Colonic mucosa (tissue), 4 donors: ENCODE measurements at places on chromosomes 12 and 14. TPM values are rescaled to one million over a fixed set of nuclear protein-coding genes. Genes with fewer than 3 reads are reported as not detected.
A peak's percentile ranks its signal among the peaks of the same experiment; 100 is the strongest.

GRCh38 chr12:26399381-26399780, 204.0 kb downstream of the SSPN start:
- no peak for DNase-seq

DNA sequence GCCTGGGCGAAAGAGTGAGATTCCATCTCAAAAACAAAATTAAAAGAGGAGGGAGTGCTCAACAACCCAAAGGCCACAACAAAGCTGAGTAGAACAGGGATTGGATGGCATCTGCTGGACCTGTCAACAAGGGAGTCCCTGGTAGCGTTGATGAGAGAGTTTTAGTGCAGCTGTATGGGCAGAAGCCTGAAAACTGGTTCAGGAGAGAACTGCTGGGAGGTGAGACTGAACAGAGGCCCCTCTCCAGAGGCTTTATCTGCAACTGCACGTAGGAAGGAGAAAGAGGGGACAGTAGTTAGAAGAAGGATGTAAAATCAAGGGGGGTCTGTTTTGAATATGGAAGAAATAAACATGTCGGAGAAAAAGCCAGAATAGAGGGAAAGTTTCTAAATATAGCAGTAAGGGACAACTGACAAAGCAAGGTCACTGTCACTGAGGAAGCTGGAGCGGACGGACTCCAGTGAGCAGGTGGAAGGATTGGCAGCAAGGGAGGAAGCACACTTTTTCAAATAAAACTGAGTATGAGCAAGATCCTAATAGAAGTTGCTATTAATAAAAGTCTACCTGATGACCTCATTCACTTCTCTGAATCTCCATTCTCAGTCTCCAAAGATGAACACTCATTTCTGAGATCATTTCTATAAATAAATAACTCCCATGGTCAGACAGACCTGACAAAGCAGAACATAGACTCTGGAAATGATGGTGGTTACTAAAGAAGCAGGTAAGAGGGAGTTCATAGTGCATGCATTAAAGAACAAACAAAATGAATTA, 11.8 kb upstream of the ATF1 start:
- DNase-seq, result no peak

DNA sequence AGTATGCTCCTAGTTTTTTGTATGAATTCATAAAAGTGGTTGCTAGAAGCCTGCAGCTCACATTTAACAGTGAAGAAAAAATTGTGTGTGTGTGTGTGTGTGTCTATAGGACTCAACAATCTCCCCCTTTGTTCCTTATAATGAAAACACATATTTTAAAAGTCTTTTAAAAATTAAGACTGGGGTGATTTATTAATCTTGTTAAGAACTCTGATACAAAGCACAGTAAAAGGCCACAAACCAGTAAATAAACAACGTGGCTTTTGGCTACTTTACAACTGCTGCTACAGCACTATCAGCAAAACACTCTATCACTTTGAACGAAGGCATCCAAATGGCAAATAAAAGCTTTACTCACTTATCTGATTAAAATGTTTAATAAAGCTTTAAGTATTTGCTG, 594 bp upstream of the VCPKMT start:
- DNase-seq, result no peak

DNA sequence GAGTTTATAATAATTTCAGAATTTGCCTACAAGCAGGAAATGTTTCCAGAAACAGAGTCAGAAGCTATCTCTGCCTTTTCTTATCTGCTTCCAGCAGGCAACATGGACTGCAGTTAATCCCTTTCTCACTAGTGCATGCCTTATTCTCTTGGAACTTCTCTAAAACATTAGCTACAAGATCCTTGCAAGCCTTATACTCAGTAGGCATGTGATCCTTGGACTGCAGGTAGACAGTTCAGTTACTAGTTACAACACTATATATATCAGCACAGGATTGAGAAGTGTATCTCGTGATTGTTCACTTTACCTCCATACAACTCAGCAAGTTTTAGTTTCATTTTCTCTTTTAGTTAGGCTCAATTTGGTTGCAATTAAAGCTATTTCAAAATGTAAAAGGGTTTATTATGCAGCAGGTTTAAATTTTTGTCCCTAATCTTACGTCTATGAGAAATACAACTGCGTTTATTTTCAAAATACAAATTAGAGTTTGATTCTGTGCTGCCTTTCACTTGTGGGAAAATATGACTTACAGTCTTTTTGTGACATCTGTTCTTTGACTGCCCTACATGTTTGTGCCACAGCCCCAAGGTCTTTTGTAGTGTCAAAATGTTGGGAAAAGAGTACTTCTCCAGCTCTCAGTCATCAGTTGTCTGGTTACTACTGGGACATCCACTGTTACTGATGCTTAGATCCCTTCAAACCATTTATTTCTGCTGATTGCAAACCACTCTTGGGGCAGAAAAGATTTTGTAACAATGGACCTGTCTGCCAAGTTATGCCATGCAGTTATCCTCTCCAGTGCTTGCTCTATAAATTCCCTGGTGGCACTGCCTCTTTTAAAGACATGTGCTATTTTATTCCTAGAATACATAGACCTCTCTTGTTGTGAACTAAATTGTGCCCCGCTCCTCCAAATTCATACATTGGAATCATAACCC, 709.0 kb upstream of the FOXG1 start:
- no peak for DNase-seq

DNA sequence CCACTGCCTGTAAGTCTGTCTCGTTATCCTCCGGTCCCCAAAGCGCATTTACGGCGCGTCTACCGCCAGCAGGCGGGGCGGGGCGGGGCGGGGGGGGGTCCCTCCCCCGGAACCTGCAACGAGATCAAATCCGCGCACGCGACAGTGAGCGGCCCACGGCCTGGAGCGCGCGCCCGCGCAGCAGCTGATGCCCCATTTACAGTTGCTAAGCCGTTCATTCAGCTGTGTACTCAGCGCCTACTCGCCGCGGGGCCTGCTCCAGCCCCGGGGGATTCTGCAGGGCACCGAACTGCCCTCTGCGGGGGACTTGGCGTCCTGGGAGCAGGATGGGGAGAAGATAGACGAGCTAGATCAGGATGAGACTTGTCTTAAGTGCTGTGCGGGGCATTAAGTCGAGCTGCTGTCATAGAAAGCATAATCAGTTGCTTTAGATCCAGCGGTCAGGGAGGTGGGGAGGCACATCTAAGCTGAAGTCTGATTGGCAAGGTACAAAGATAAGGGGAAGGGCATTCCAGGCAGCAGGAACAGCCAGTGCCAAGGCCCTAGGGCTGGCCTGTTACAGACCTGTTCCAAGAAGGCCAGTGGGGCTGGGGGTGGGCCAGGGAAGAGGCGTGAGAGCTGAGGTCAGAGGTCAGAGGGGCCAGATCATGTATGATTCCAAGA, 1.4 kb upstream of the CCDC85C start:
- DNase-seq, result peak; percentile 71

- DNase-seq, result no peak
These were observed 115.9 kb downstream of the BCL11B start for GRCh38 chr14:99156090-99156425.

DNA sequence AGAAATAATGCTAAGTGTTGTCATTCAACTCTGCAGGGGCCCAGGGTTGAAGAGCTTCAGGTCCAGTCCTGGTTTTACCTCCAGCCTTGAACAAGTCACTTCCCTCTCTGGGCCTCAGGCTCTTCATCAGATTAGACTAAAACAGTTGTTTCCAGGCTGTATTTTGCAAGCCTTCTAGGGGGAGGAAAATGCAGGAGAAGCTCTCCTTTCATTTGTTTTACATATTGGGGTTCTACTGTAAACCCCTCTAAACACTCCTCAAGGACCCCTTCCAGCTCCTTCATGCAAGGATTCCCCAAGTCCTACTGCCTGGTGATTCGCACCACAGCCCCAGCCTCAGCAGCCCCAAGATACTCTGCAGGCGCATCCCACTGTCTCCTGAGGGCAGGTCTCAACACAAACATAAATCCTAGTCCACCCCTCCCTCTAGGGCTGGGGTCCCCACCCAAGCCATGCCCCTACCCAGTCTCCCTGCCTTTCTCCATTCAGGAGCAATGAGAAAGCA, 2.7 kb downstream of the SDR9C7 start:
- peak; percentile 45 for DNase-seq

DNA sequence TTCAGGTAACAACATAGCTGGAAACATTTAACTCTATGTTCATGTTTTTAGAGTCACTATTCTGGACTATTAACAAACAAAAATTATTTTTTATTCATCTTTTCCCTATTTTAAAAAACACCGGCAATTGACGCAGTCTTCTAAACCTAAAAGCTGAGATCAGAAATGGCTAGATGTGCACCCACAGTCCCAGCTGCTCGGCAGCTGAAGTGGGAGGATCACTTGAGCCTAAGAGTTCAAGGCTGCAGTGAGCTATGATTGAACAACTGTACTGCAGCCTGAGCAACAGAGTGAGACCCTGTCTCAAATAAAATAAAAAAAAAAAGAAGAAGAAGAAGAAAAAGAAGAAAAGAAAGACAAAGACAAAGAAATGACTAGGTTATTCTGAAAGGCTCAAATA, 64.5 kb downstream of the PAX9 start:
- no peak for DNase-seq

DNA sequence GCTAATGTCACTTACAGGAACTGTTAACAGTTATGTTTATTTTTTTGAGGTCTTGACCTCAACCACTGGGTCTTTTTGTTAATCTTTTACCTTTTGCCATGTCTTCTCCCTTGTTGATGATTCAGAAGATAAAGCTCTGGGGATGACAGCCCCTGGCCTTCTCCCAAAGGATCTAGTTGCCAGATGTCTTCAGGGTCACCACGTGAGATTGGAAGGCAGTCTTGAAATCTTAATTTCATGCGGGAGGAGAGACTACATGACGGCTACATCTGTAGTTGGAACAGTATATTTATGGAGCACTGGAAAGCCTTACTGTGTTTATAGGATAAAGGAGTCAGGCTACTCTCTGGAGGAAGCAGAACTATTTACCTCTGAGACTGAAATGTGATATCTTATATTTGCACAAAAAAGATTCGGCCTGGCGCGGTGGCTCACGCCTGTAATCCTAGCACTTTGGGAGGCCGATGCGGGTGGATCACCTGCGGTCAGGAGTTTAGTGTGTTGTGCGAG, 5.6 kb downstream of the MLEC start:
- DNase-seq, result no peak

- no peak for DNase-seq
These were observed 6.3 kb upstream of the CFAP54 start for GRCh38 chr12:96483116-96483515.

GRCh38 chr14:91163316-91163715, 49.4 kb downstream of the DGLUCY start:
- no peak for DNase-seq

DNA sequence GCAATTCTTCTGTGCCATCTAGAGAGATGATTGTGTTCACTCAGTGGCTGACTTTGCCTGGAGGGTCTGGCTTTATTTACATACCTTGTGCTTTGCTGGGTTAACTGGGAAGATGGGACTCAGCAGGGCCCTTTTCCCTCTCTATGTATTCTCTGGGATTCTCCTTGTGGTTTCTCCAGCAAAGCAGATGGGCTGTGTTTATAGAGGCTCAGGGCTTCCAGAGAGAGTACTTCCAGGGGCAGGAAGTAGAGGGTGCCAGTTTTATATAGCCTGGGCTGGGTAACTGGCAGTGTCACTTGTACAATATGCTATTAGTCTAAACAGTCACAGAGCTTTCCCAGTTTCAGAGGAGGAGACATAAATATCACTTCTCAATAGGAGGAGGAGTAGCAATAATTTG, 509.9 kb downstream of the DIO2 start:
- DNase-seq, result no peak

- no peak for DNase-seq
These were observed 2.4 kb downstream of the AKT1 start for GRCh38 chr14:104792945-104793702.

- DNase-seq, result peak; percentile 77
These were observed 90.5 kb upstream of the TMPO start for GRCh38 chr12:98424726-98425401.

DNA sequence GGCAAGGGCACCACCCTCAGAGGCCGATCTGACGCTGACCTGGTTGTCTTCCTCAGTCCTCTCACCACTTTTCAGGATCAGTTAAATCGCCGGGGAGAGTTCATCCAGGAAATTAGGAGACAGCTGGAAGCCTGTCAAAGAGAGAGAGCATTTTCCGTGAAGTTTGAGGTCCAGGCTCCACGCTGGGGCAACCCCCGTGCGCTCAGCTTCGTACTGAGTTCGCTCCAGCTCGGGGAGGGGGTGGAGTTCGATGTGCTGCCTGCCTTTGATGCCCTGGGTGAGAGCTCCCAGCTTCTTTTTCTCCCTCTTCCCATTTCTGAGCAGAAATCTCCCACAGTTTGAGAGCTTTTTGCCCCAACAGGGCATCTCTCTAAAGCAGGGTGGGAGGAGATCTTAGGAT, 1.8 kb downstream of the OAS1 start:
- DNase-seq, result no peak

GRCh38 chr12:132506328-132507160, 16.6 kb downstream of the FBRSL1 start:
- DNase-seq, result peak; percentile 49

DNA sequence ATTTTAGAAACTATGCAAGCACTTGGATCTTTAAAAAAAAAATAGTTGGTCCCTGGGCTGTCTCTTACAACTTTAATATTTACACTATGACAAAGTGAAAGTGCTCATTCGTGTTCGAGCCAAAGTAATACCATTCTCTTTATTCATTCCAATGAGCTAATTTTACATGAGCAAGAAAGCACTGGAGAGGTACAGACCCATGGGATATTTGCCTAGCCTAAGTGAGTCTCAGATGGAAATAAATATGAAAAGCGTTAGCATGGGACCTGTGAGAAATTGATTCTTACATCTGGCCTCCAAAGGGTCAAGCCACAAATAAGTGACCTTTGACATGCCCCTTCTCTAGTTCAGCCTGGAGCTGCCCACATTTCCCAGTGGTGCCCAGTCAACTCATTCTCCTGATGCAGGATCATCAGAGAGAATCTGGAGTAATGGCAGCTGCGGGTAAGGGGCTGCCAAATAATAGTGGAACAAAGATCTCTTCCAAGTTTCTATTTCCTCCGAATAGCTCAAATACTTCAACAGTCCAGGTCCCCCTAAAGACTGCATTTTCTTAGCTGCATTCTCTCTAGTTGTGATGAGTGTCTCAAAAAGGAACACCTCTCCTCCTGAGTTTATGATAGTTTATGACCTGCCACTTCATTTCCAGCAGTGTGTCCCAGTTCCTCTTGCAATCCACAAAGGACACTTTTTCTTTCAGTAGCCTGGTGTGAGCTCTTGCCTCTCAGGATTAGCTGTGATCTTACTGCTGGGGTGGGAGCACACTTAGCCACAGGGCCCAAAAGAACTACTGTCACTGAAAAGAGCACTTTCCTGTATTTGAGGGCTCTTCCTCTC, 208.2 kb downstream of the DAD1 start:
- no peak for DNase-seq

Gene PLEKHG7
- total RNA-seq, result 0.59 TPM

Gene KRT81
- total RNA-seq, result not detected

Gene GOLGA3
- 96.5 TPM for total RNA-seq

Gene C14orf180
- total RNA-seq, result 0.13 TPM

Gene RFLNA
- total RNA-seq, result 44.8 TPM

Gene NT5DC3
- 10.0 TPM for total RNA-seq

Gene OAS2
- 3.2 TPM for total RNA-seq

Gene SMCO2
- total RNA-seq, result 0.21 TPM

Gene ABHD12B
- total RNA-seq, result 11.0 TPM

Gene C3AR1
- 1.8 TPM for total RNA-seq

Gene KRT73
- total RNA-seq, result not detected

Gene CCDC177
- not detected for total RNA-seq

Gene CLEC9A
- total RNA-seq, result 0.47 TPM

Gene HSPB8
- total RNA-seq, result 1.4 TPM

Gene TMEM229B
- 6.9 TPM for total RNA-seq

Gene DGLUCY
- total RNA-seq, result 67.3 TPM
